ENCODE measurements at places on chromosomes 5 and 9.

GRCh38 chr5:174245516-174246075 lies 200.1 kb downstream of the NSG2 start:
- no peak for DNase-seq

DNA sequence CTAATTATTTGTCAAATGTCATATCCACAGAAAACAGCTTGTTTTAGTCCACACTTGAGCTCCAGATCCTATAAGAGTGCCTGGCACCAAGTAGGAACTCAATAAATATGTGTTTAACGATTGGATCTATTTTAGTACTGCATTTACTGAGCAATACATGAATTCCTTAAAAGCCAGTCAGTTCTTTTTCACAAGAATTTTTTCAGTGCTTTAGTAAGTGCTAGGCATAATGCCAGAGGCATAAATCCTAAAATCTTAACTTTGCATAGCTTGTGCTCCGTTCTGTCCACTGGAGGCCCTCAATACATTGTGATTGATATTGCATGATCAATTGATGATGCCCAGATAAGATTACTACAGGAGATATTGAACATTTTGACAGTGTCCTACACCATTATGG lies 67.3 kb upstream of the PCSK5 start:
- no peak for DNase-seq

DNA sequence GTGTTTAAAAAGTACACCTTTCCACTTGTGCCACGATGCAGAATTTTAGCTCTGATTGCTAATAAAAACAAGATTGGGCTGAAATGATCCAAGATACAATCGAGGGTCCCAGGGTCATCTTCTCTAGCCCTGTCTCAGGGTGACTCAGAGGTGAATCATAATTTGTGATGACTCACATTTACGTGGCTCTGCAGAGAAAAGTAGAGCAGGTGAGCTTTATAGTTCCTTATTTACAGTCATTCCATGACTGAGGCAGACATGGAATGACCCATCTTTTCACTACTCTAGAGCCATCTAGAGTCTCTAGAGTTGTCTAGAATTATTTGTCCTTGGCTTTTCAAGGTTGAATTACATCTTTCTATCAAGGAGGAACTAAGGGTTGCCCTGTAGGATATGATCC lies 155.2 kb downstream of the GAS1 start:
- no peak for DNase-seq

DNA sequence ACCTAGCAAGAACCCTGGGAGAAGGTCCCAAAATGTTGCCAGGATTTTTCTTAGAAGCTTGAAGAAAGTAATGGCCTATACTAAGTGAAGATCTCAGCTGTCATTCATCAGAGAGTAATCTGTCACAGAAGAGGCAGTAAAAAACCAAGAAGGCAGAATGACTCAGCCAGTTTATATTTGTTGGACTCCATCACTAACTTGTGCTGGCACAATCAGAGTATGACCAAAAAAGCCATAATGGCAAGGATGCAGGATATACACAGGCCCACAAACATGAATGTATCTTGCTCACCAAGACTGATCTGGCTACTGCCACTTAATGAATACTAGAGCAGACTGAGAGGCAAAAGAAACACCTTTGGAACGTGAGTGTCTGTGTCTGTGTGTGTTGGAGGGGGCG lies 104.0 kb upstream of the POU5F2 start:
- no peak for DNase-seq

- no peak for DNase-seq
Observed at GRCh38 chr9:123611226-123611625, 255.2 kb downstream of the CRB2 start.

DNA sequence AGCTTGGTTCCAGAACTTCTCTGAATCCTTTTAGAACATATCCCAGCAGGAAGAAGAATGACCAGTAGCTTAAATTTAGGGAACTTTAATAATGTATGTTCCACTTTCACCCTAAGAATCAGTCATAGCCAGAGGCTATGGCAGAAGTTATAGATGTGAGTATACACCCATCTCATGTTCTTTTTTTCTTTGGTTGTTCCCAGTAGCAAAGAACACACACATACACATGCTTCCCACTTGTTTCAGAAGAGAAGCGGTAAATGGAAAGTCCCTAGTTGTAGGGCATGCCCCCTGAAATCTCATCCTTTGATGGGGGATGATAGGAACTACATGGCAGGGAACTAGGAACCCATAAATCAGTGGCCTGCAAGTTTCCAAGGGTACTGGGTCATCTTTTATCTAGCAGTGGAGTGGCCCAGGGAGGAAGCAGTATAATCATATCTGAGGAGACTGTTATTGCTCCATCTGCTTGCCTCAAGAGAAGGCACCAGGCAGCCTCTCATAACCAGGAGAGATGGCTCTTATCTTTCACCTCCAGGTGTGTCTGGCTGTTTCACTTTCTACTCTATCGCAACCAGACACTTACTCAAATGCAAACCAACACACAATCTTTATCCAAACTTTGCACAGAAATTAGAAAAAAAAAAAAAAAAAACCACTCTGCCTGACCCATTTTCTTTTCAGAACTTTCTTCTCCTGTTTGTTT lies 109.5 kb downstream of the SNCAIP start:
- DNase-seq = no peak

DNA sequence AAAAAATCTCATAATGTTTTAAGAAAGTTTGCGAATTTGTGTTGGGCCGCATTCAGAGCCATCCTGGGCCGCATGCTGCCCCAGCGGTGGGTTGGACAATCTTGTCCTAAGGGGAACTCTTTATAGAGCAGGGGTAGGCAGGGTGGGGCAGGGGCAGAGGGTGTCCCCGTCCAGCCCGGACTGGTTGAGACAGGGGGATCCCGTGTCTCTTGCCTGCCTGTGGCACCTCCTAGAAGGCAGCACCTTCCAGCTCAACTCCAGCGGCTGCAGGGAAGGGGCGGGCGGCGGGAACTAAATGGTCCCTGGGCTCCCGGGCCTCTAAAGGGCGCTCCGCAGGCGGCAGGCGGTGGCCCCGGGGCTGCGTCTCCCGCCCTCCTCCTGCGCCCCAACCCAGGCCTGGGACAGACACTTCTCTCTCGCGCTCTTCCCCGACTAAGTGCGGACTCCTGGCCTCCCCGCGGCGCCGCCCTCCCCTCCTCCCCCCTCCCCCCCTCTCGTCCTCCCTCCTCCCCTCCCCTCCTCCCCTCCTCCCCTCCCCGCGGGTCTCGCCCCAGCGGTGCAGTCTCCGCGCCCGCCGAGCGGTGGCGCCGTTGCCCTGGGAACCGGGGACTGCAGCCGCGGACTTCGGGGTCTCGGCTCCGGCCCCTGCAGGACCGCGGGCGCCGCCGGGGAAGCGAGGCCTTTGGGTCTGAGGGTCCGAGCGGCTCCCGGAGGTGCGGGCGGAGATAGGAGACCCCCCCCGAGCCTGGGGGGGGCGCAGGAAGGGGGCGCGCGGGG lies 132.6 kb downstream of the MRPL36 start:
- peak; percentile 73 for DNase-seq

GRCh38 chr9:121399883-121400607 lies 30.0 kb upstream of the STOM start:
- DNase-seq = peak; percentile 86

DNA sequence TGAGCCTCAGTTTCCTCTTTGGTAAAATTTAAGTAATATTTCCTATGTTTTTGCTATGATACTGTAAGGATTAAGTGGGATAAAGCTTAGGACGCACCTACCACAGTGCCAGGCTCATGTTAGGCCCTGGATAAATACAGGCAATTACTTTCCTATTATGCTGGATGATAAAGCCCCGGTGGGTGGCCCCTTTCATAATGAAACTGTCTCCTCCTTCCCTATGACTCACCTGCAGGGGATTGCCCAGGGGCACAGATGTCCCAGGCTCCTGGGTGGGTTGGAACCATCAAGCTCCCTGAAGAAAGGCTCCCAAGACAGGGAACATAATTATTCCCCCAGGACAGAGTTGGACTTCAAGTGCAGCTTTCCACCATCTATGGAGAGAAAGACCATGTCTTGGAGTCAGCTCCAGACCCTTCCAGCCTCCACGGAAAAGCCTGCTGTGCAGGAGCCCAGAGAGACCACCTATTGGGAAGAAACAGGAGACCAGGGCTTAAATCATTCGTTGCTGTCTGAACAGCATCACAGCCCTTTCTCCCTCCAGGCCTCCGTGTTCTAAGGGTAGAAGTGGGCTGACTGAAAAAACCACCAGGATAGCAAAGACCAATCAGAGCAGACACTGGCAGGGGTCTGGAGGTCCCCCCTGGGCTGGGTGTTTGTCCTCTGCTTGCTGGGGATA lies 43.2 kb upstream of the FOXE1 start:
- peak; percentile 11 for DNase-seq

GRCh38 chr5:135979510-135979909 lies 24.7 kb upstream of the LECT2 start:
- DNase-seq = no peak

- DNase-seq = no peak
Observed at GRCh38 chr5:134600600-134600999, 32.0 kb downstream of the SAR1B start.

GRCh38 chr5:171421331-171422262 lies 2.1 kb downstream of the FGF18 start:
- peak; percentile 28 for DNase-seq

DNA sequence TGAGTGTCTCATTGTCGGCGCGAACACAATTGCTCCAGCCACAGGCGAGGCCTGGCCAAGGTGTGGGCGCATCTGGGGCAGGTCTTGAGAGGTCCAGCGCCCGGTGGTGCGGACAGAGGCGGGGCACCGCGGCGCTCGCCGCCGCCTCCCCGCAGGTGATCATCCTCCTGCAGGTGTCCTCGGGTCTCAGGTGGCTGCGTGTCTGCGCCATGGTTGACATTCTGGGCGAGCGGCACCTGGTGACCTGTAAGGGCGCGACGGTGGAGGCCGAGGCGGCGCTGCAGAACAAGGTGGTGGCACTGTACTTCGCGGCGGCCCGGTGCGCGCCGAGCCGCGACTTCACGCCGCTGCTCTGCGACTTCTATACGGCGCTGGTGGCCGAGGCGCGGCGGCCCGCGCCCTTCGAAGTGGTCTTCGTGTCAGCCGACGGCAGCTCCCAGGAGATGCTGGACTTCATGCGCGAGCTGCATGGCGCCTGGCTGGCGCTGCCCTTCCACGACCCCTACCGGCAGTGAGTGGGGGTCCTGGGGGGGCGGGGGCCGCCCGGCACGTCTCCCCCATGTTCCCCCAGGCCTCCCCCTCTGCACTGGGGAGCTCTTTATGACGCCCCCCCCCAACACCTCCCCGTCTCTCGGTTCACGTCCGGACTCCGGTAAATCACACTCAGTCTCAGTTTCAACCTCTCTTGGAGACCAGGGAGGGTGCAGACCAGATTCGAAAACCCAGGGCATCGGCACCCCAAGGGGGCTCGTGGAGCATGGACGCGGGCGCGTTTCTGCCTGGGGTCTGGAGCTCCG lies 446 bp downstream of the NXNL2 start:
- DNase-seq = peak; percentile 58

Measured in GM23338 (cell line).